ENCODE measurements at places on chromosomes 3 and 15.

DNA sequence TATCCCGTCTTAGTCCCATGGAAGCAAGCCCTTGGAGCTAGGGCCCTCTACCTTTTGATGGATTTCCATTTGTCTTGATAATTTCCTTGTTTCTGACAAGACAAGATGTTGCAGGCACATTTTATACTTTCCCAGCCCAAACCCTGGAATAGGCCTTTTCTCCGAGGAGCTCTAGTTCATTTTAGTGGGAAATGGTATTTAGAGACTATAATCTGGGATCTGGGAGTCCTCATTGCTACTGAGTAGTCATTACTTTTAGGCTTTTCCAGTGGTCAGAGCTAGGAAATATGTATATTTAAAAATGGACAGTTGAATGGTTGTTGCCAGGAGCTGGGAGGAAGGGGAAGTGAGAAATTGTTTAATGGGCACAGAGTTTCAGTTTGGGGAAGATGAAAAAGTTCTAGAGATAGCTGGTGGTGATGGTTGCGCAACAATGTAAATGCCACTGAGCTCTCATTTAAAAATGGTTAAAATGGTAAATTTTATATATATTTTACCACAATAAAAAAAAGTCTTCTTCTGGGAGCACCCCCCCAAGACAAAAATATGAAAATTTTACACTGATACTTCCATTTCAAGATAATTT is 31.6 kb downstream of the MLH1 start:
- no peak for DNase-seq

GRCh38 chr3:53846134-53846850 is at the start of the genes CHDH and IL17RB:
TSS of gene CHDH (minus strand) at chr3:53846419. CDS start at chr3:53824008, 22,411 bp downstream.
TSS of gene IL17RB (plus strand) at chr3:53846568. CDS start at chr3:53846589, 21 bp downstream.
- no peak for DNase-seq

- no peak for DNase-seq
Observed at GRCh38 chr3:37202035-37202434, 27.7 kb upstream of the LRRFIP2 start.

DNA sequence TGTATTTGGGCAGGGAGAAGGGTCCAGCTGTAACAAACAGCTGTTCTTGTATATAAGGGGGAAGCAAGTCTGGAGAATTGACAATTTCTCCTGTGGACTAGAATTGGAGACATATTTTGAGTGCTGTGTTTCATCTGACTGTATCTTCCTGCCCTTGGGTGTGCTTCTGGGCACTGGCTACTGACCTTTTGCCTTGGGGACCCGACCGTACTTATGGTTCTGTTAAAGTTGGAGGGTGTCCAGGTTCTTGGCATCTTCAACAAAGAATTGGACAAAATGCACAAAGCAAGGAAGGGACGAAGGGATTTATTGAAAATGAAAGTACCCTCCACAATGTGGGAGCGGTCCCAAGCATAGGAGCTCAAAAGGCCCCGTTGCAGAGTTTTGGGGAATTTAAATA is 31.0 kb downstream of the MAP2K1 start:
- DNase-seq = no peak

- DNase-seq = no peak
Observed at GRCh38 chr3:12886736-12887135, 45.4 kb upstream of the RPL32 start.

DNA sequence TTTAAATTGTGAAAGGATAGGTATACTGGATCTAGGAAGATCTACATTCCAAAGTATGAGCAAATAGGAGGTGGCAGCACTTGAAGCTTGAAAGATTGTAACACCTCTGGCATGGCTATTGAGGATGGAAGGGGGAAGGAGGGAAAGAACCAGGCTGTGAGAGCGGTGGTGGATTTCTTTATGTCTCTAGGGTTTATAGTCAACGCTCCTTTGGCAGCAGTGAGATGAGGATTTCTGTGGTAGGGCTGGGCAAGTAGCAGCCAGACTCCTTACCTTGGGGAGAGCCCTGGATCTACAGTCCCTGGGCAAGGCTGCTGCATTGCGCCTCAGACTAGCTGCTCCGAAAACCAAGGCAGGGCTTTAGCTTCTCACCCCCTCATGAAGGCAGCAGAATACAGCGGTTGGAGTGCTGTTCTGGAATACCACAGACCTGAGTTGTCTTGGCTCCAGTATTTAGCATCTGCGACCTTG is 53.2 kb downstream of the MEF2A start:
- no peak for DNase-seq

GRCh38 chr3:87370007-87370406 is 93.6 kb upstream of the POU1F1 start:
- no peak for DNase-seq

DNA sequence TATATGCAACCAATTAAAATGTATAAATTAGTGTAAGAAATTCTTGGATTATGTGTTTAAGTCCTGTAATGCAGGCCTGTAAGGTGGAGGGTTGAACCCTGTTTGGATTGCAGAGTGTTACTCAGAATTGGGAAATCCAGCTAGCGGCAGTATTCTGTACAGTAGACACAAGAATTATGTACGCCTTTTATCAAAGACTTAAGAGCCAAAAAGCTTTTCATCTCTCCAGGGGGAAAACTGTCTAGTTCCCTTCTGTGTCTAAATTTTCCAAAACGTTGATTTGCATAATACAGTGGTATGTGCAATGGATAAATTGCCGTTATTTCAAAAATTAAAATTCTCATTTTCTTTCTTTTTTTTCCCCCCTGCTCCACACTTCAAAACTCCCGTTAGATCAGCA is 65.4 kb upstream of the ACAD9 start:
- DNase-seq = no peak

DNA sequence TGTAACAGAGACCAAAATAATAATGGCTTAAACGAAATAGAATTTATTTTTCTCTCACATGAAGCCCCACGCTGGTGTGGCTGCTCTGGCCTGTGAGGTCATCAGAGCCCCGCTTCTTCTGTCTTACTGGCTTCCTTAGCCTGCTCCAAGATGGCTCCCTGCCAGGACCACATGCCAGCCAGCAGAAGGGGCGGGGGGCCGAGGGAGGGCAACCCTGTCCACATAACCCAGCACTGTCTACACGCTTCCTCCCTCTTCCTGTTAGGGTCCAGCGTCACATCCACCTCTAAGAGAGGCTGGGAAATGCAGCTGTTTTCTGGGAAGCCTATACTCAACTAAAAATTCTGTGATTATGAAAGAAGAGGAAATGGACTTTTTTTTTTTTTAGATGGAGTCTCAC is 107.9 kb upstream of the DLG1 start:
- DNase-seq = no peak

DNA sequence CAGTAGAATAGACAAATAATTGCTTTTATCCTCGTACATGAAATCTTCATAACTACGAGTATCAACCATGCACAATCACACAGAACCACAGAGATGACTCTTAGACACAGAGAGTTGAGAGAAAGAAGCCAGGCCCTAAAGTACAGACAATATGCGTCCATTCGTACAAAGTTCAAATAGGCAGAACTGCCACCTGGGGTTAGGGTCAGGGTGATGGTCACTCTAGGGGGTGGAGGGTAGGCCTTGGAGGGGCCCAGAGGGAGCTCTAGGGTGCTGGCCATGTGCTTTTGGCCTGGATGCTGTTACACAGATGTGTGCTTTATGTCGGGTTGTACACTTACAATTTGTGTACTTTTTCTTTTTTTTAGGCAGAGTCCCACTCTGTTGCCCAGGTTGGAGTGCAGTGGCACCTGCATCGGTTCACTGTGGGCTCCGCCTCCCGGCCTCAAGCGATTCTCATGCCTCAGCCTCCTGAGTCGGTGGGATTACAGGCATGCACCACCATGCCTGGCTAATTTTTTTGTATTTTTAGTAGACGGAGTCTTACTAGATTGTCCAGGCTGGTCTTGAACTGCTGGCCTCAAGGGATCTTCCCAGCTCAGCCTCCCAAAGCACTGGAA is 65.9 kb upstream of the KLF13 start:
- DNase-seq = no peak
